ENCODE measurements at places on chromosomes 12 and 14. TPM values are rescaled to one million over a fixed set of nuclear protein-coding genes. Genes with fewer than 3 reads are reported as not detected.

- no peak overlapping the region for H3K4me3 ChIP-seq
- H3K27ac ChIP-seq = no peak overlapping the region
- H3K36me3 ChIP-seq = no peaks in the 10 kb centered on the region
- DNase-seq = no peak
- H3K27me3 ChIP-seq = no peaks in the 10 kb centered on the region
Measured at GRCh38 chr12:2375871-2376270, 323.1 kb downstream of the CACNA1C start.

- no peaks in the 10 kb centered on the region for H3K36me3 ChIP-seq
- peaks cover 20% of the 10 kb centered on the region for H3K27me3 ChIP-seq
- no peak overlapping the region for H3K27ac ChIP-seq
- H3K4me3 ChIP-seq = no peak overlapping the region
- peaks cover 3% of the 10 kb centered on the region for H3K4me1 ChIP-seq
- DNase-seq = no peak
Measured at GRCh38 chr14:77187649-77188012, 6.0 kb downstream of the TMEM63C start.

GRCh38 chr14:75499084-75499875 lies 23.0 kb upstream of the BATF start:
- H3K27me3 ChIP-seq = no peaks in the 10 kb centered on the region
- peak overlapping the region; percentile 69 for H3K27ac ChIP-seq
- no peak overlapping the region for H3K4me3 ChIP-seq
- DNase-seq = no peak
- no peaks in the 10 kb centered on the region for H3K4me1 ChIP-seq
- no peaks in the 10 kb centered on the region for H3K36me3 ChIP-seq

DNA sequence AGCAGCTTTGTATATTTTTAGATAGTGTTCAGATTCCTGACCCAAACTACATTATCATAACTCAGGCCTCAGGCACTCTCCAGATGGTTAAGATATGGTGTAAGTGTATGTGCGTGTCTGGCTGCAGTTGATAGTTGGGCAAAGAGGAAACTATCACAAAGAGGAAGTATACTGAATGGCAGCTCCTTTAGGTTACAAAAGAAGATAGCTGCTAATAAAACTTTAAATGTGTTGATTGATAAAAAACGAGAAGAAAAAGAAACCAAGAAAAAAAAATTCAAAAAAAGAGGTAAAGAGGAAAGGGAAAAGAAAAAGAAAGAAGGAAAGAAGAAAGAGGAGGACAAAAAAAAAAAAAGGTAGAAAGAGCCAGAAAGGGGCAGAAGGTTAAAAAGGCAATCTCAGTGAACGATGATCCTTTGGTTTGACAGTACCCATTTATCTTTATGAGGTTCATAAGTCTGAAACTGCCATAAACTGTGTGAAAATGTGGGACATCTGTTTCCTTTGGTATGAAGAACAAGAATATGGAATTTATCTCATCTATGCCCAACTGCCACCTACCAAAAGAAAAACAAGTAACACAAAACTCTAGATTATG lies 42.2 kb downstream of the TAOK3 start:
- no peak overlapping the region for H3K4me3 ChIP-seq
- no peaks in the 10 kb centered on the region for H3K27me3 ChIP-seq
- no peak overlapping the region for H3K27ac ChIP-seq

DNA sequence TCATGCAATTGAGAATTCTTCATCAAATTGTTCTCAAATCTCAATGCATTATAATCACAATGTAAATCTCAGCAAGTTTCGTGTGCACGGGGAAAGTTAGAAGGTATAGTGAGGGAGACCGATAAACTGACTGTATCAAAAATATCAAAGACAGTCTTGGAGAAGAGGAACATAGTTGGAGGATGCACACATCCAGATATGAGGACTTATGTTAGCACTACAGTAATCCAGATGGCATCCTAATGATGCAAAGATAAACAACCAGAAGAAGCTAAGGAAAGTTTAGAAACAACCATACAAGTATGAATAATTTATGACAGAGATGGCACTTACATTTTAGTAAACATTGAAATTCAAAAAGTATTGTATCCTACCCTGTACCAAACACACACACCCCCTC lies 760.1 kb downstream of the RPS29 start:
- H3K4me1 ChIP-seq = no peaks in the 10 kb centered on the region
- H3K4me3 ChIP-seq = no peak overlapping the region
- H3K27me3 ChIP-seq = no peaks in the 10 kb centered on the region
- DNase-seq = no peak
- no peaks in the 10 kb centered on the region for H3K36me3 ChIP-seq

Gene SOX5
- 86.6 TPM for total RNA-seq

Gene LUM
- 33.9 TPM for total RNA-seq

Data from neural crest cell (in vitro differentiated cells).